Stimulated activated CD8-positive, alpha-beta memory T cell treated with anti-CD3 and anti-CD28 coated beads, Interleukin-2, amount 100 ng/mL, for 1 hour (primary cell): ENCODE measurements at places on chromosomes 16 and 17.

DNA sequence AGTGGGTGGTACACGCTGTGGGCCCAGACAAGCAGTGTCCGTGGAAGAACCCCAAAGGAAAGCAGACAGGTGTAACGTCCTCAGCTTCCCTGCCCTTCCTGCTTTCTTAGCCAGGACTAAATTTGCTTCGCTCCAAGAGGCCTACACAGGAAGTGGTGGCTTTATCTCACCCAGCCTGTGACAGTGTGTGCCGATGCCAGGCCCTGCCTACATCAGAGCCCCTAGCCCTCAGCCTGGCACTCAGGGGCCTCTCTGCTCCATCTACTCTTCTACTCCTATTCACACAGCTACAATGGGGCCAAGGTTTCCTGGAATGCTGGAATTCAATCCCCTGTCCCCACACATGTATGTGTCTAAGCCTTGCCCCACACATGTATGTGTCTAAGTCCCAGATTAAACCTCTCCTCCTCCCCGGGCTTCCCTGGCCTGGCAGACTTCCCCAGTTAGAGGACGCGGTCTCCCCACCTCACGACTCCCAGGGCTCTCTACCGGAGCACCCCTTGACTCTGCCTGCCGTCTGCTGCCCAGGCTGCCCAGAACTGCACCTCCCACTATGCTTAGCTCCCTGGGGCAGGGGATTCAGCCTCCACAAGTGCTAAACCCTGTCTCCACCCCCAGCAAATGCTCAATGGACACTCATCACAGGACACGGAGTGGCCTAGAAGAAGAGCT lies 8.2 kb downstream of the PGAP3 start:
- no peak for DNase-seq

- no peak for DNase-seq
Observed at GRCh38 chr17:8338753-8339140, 893 bp upstream of the ODF4 start.

GRCh38 chr16:62363501-62363900 lies 327.3 kb upstream of the CDH8 start:
- DNase-seq, result no peak

- DNase-seq, result no peak
Observed at GRCh38 chr16:31409433-31409832, 16.3 kb downstream of the ITGAD start.

- DNase-seq, result no peak
Observed at GRCh38 chr16:70610273-70611223, 35.8 kb upstream of the IL34 start.
